Naive B cell (primary cell): ENCODE measurements at places on chromosomes 12 and 14. TPM values are rescaled to one million over a fixed set of nuclear protein-coding genes. Genes with fewer than 3 reads are reported as not detected.

DNA sequence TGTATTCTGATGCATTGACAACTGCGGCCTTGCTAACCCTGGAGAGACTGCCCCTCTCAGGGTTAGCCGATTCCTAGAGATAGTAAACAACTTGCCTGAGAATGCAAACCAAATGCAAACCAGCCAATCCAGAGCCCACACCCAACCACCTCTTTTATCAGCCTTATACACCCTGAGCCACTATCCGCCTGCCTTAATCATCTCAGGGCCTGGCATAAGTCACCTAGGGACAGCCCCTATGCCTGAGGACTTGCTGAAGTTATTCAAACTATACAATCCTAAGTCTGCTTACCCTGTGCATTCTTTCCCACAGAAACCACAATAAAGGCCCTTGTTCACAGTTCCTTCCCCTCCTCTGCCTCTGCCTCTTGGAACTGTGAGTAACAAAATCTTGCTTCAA, 177.2 kb downstream of the KCNA5 start:
- no peak for DNase-seq
- peaks cover 7% of the 10 kb centered on the region for H3K27me3 ChIP-seq
- no peaks in the 10 kb centered on the region for H3K4me1 ChIP-seq
- H3K36me3 ChIP-seq: no peaks in the 10 kb centered on the region
- no peak overlapping the region for H3K4me3 ChIP-seq

RTL1 gene
- polyA plus RNA-seq: not detected

PCED1B gene
- polyA plus RNA-seq: 14.0 TPM

RESF1 gene
- 99.7 TPM for polyA plus RNA-seq

DNA sequence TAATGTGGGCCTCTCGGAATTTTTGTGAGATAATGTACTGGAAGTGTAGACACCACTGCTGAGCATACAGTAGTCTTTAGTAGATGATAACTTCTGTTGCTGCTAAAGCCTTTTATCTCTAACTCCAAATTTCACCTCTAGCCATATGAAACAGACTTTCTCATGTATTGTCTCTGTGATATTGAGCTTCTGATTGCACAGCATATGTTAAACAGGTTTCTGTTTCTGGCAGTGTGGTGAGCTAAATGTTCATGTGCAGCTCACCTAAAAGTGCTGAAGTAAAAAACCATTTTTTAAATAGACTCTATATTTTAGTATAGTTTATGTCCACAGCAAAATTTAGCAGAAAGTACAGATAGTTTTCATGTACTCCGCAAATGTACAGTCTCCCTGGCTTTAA, 89.3 kb upstream of the ALX1 start:
- H3K36me3 ChIP-seq: no peaks in the 10 kb centered on the region
- DNase-seq: no peak
- H3K27me3 ChIP-seq: no peaks in the 10 kb centered on the region
- no peak overlapping the region for H3K27ac ChIP-seq

DNA sequence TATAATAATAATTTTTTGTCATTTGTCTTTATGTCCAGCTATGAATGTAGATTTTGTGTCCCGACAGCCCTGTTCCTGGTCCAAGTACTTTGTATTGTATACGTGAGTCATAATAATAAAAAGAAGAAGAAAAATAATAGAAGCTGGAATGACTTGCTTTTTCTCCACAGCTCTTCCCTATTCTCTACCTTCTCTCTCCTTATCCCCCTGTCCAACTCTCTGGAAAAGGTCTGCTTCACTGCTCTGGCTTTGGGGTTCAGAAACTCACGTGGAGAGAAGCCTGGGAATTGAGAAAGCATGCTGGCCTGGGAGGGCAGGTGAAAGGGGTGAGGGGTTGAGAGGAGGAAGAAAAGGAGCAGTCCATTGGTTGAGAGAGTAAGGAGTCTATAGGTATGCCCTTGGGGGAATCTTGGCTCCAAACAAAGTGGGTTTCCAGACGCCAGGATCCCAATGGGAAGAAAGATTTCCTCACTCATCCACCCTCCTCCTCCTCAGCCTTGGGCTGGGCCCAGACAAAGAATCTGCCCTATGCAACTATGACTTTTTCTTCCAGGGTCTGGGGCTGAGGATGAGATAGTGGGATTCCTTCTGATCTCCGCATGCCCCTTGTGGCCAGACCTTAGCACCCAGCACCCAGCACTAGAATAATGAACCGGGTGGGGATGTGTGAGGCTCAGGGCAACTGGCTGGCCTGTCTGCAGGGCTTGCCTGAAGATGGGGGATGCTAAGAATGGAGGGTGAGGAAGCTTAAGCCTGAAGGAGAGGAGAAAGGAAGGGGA, 4.0 kb downstream of the HOXC8 start:
- peaks cover 87% of the 10 kb centered on the region for H3K27me3 ChIP-seq
- H3K4me3 ChIP-seq: no peak overlapping the region
- H3K4me1 ChIP-seq: peaks cover 45% of the 10 kb centered on the region
- DNase-seq: no peak
- no peak overlapping the region for H3K27ac ChIP-seq
- no peaks in the 10 kb centered on the region for H3K36me3 ChIP-seq
